Stimulated activated CD4-positive, alpha-beta T cell treated with anti-CD3 and anti-CD28 coated beads, Interleukin-1b, Interleukin-23, amount 100 ng/mL, for 4 hours (primary cell): ENCODE measurements at places on chromosomes 16 and 17.

- DNase-seq: no peak
Measured at GRCh38 chr17:40949418-40949817, 12.0 kb upstream of the KRT23 start.

- DNase-seq: no peak
Measured at GRCh38 chr16:11162586-11163268, 93.3 kb downstream of the SOCS1 start.

DNA sequence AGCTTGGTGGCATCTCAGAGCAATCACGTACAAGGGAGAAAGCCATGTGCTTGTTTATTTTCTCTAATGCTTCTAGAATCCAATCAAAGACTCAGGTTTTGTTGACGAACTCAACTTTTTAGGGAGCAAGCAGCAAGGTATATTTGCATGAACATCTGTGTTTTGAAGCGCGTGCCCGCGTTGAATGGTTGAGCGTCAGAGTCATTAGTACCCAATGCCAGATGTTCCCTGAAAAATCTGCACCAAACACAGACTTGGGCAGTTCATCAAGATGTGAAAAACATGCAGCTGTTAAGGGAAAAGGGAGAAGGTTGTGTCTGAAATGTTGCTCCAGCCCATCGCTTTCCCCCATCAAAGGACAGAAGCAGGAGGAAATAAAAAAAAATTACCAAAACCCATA is 170.4 kb downstream of the SNX29 start:
- DNase-seq: no peak

DNA sequence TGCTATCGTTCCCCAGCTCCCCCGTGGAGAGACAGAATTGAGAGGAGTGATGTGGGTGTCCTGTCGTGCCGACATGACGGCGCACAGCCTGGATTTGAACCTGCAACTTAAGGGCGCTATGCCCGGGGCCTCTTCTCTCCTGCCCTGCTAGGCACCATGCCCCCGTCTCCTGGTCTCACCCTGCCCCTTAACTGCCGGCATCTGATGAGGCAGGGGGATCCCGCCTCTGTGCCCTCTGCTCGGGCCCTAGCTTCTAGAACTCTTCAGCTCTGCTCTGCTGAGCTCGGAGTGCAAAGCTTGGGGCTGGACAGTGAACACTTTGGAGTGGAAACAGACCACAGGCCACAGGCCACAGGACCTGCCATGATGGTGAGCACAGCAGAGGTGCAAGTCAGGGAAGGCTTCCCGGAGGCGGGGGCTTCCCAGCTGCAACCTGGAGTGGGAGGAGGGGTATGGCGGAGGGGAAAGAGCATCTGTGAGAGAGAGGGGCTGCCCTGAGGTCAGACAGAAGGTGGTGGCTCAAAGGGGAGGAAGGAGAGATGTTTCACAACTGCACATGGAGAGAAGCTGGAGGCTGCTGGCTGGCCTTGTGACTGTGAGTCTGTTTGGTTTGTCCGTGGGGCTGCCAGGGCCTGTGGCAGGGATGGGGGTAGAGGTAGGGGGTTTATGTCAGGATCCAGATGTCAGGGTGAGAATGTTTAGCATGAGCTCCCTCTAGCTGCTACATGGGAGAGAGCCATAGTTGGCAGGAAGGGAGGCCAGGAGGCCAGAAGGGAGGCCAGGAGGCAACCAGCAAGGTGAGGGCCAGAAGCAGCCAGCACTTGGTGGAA is 107.8 kb downstream of the CRLF3 start:
- no peak for DNase-seq

DNA sequence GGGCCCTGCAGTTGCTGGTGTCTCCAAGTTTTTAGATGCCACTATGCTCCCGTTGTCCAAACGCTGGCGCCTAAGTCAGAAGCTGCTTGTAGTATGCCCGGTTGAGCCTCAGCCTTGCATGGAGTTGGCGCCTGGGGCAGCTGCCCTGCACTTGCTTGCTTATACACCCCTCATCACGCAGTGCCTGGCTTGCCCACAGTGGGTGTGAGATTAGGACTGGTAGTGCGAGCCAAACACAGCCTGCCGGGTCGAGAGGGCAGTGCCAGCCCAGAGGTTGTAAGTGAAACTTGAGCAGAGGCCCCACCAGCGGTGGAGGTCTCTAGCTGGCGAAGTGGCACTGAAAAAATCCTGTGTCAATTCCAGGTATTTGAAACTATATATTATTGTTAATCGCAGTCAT is 90.3 kb downstream of the ITFG1 start:
- no peak for DNase-seq

DNA sequence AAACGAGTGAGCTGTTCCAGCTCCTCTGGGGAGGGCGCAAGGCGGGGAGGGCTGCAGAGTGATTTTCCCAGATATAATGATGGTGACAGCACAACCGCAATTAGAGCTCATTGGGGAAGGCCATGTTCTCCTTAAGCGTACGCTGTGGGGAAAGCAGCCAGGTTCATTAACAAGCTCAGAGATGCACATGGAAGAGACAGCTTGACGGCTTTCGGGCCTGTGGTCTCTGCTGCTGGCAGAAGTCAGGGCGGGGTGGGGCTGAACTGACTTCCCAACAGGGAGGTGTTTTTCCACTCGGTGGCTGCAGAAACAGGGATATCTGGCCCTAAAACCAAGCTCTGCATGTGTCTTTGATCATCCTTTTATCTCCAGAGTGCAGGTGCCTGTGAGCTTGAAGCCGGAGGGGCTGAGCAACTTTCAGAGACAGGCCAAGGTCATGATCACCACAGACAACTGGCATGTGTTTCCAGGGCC is 24.0 kb upstream of the CACNG1 start:
- no peak for DNase-seq

DNA sequence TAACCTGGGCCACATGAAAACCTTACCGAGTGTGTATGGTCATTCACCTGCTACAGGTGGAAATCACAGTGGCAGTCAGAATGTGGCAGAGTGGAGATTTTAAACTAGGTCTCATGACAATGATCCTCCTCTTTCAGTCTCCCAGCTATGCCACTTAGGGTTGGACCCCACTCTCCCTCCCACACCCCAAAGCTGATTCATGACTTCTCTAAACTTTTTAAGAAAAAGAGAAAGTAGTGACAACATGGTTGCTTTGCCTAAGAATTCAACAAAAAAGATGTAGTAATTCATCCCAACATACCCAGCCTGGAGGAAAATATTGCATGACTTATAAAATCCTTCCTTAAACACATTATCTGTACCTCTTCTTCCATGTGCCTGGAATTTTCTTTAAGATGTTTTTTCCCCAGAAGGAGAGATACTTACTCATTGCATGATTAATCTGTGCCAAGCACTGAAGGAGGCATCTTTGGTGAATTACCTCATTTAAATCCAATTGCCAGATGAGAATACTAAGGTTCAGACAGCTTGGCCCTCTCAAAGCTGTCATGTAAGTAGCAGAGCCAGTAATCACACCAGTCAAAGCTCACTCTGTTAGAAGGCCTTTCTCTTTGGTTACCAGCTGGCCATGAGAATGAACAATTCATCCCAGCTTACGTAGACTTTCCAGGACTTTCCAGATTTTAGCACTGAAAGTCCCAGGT is 119.9 kb downstream of the COPRS start:
- no peak for DNase-seq

DNA sequence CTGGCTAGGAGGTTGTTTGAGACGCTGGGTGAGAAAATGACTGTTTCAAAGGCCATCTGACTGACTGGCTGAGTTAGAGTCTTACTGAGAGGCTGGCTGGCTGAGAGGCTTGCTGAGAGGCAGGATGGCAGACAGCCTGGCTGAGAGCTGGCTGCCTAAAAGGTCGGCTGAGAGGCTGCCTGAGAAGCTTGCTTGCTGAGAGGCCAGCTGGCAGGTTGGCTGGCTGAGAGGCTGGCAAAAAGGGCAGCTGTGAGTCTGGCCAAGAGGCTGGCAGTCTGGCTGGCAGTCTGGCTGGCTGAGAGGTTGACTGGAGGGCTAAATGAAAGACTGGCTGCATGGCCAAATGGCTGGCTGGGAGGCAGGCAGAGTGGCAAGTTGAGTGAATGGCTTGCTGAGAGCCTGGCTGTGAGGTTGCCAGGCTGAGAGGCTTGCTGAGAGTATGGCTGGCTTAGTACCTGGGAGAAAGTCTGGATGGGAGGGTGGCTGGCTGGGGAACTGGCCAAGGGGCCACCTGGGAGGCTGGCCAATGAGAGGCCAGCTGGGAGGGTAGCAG is 35.3 kb upstream of the ACSM2B start:
- no peak for DNase-seq

GRCh38 chr16:58462089-58462488 is 37.9 kb upstream of the NDRG4 start:
- DNase-seq: no peak

DNA sequence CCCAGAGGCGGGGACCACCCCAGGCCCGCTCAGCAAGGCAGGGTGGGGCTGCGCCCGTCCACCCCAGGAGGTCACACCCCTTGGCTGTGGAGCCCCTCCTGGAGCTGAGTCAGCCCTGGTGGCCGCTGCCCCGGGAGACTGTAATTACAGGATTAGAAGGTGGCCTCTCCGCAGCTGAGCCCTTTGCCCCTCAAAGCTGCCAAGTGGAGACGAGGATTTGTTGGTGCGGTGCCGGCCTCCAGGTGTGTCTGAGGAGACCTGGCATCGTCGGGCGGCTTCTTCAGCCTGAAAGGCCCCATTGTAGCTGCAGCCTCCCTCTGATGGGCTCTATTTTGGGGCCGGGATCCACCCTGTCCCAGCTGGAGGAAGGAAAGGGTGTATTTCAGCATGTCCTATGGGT is 22.7 kb upstream of the SPNS2 start:
- DNase-seq: no peak

GRCh38 chr17:75869282-75870141 is 8.9 kb downstream of the TRIM47 start:
- DNase-seq: no peak

DNA sequence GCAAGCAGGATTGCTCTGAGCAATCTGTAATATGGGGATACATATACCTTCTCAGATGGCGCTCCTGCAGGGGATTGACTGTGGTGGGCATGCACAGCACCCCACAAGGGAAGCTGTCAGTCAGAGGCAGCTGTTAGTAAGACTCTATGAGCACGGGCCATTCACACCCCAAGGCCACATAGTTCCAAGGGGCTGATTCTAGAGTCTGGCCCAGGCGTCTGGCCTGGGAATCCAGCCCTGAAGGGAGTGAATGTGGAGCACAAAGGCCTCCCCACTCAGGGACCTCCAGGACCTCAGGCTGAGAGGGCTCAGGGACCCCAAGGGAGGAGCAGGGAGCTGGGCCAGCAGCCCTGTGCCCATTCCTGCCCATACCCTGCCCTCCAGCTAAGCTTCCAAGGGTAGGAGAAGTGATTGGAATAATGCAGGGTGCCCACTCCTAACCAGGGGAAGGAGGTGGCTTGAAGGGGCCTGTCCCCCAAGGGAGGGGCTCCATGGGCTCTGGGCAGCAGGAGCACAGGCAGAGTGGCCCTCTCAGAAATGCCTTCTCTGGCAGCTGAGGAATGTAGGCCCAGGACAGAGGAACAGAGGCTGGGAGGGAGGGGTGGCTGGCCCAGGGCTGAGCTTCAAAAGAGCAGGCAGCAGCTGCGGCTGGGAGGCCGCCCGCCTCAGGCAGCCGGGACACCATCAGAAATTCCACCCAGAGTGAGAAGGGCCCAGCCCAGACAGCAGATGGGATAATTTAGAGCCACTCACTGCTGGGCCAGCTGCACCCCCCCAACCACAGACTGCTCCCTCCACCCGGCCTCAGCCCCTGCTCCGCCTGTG is 48.9 kb upstream of the MRPS23 start:
- no peak for DNase-seq

GRCh38 chr17:62024866-62025265 is 40.2 kb downstream of the MED13 start:
- no peak for DNase-seq

- no peak for DNase-seq
Measured at GRCh38 chr16:52254746-52255145, 292.2 kb downstream of the TOX3 start.

- no peak for DNase-seq
Measured at GRCh38 chr16:57003439-57004386, 14.4 kb downstream of the NLRC5 start.

GRCh38 chr16:57911743-57912142 is 59.2 kb downstream of the CNGB1 start:
- no peak for DNase-seq

DNA sequence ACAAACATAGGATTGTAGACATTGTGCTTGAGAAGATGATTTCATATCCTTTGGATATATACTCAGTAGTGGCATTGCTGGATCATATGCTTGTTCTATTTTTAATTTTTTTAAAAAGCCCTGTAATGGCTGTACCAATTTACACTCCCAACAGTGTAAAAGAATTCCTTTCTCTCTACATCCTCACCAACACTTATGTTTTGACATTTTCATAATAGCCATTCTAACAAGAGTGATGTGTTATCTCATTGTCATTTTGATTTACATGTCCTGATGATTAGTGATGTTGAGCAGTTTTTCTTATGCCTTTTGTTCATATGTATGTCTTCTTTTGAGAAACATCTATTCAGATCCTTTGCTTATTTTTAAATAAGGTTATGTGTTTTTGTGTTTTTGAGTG is 1039.2 kb upstream of the GOT2 start:
- DNase-seq: no peak

DNA sequence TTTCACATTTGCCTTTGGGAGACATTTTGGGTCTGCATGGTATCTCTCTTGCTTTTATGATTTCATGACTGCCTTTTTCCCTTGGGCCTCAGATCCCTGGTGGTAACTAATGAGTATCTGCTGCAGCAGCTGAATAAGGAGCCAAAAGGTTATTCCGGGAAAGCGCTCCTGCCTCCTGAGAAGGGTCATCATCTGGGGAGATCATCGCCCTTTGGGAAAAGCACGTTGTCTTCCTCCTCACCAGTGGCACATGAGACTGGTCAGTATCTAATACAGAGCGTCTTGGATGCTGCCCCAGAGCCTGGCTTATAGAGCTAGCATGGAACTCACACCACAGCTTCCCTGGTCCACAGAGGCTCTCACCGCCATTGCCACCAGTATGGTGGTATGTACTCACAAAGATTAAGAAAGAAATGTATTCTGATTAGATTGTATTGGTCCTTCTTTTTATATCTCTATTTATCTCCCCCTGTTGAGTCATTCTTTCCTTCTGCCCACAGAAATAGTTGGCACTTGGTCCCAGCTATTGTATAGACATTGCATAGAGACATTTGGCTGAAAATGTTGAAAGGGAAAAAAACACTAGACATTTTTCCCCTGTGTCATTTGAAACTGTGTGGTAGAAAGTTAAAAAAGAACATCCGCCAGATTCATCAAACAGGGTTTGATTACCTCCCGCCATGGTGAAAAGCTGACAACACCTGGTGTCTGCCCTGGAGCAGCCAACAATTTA is 8.4 kb downstream of the TPPP3 start:
- no peak for DNase-seq
